ENCODE measurements at places on chromosomes 5 and 9.

- no peak for DNase-seq
These were observed 250.2 kb downstream of the CYLC2 start for GRCh38 chr9:103245369-103245768.

- DNase-seq = no peak
These were observed 1150.8 kb upstream of the CDH6 start for GRCh38 chr5:30042677-30043076.

GRCh38 chr5:28961816-28962215, 1923.4 kb upstream of the CDH9 start:
- DNase-seq = no peak

GRCh38 chr5:10481241-10481935, 39.7 kb downstream of the ROPN1L start:
- DNase-seq = no peak

- DNase-seq = no peak
These were observed 446.1 kb downstream of the ANXA1 start for GRCh38 chr9:73597771-73598170.

- DNase-seq = peak; percentile 62
These were observed 57.9 kb downstream of the DOCK8 start for GRCh38 chr9:272251-273213.

DNA sequence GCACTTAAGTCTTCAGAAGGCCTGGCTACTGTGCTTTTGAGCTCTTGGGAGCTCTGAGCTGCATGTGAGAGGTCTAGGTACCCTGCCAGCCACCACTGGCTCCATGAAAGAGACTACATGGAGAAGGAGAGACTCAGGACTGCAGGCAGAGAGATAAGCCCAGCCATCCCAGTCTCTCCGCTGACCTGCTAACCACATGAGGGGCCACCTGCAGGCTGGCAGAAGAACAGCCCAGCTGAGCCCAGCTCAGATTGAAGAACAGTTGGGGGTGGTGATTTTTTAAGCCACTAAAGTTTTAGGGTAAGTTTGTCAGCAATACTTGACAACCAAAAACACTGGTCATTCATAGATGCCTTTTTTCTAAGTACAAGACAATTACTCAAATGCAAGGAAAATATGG, 205.0 kb upstream of the PRDM9 start:
- DNase-seq = no peak

All from activated naive CD8-positive, alpha-beta T cell treated with anti-CD3 and anti-CD28 coated beads for 36 hours (primary cell).